ENCODE measurements at places on chromosomes 13 and 19. TPM values are rescaled to one million over a fixed set of nuclear protein-coding genes. Genes with fewer than 3 reads are reported as not detected.

Gene ADAMTSL5
- 3.8 TPM for total RNA-seq

Gene SIGLEC5
- total RNA-seq, result not detected

Gene ZNF420
- 3.8 TPM for total RNA-seq

Gene PSG3
- total RNA-seq, result not detected

Gene ANGPTL8
- total RNA-seq, result not detected

Gene FFAR1
- total RNA-seq, result 0.16 TPM

Gene BICRA
- 3.8 TPM for total RNA-seq

Gene PEPD
- total RNA-seq, result 30.0 TPM

Gene SLC25A23
- 17.0 TPM for total RNA-seq

Gene IGFL3
- total RNA-seq, result not detected

Gene TUBA3C
- not detected for total RNA-seq

Gene ZNF491
- 0.38 TPM for total RNA-seq

Gene NLRP4
- 0.11 TPM for total RNA-seq

Gene PTH2
- not detected for total RNA-seq

Gene ZNF285
- total RNA-seq, result 1.4 TPM

Gene DOCK9
- total RNA-seq, result 14.0 TPM

Gene ONECUT3
- total RNA-seq, result not detected

Gene R3HDM4
- total RNA-seq, result 24.9 TPM

Gene DIRAS1
- 0.72 TPM for total RNA-seq

Gene CKM
- not detected for total RNA-seq

Gene CEBPG
- total RNA-seq, result 50.5 TPM

Gene CEACAM6
- total RNA-seq, result not detected

Gene ZNF699
- total RNA-seq, result 20.6 TPM

Gene PCDH8
- 0.05 TPM for total RNA-seq

All from A375 (cell line).